SJCRH30 (cell line): ENCODE measurements at places on chromosomes 6 and 20.

- DNase-seq, result no peak
- H3K27me3 ChIP-seq, result no peaks in the 10 kb centered on the region
- no peak overlapping the region for H3K27ac ChIP-seq
- no peaks in the 10 kb centered on the region for H3K4me1 ChIP-seq
- no peak overlapping the region for H3K4me3 ChIP-seq
These were observed 96.6 kb downstream of the SLC16A10 start for GRCh38 chr6:111183702-111184517.

- H3K27ac ChIP-seq, result no peak overlapping the region
- H3K36me3 ChIP-seq, result no peaks in the 10 kb centered on the region
- no peak overlapping the region for H3K4me3 ChIP-seq
- no peaks in the 10 kb centered on the region for H3K27me3 ChIP-seq
- no peak for DNase-seq
- H3K4me1 ChIP-seq, result no peaks in the 10 kb centered on the region
These were observed 74.7 kb downstream of the GRM1 start for GRCh38 chr6:146103416-146104072.

- H3K4me1 ChIP-seq, result peaks cover 20% of the 10 kb centered on the region
- no peak for DNase-seq
- H3K36me3 ChIP-seq, result no peaks in the 10 kb centered on the region
- peaks cover 15% of the 10 kb centered on the region for H3K27me3 ChIP-seq
These were observed 126.5 kb downstream of the CEBPB start for GRCh38 chr20:50317116-50317515.

GRCh38 chr6:43992783-43993644, 134.2 kb downstream of the MRPL14 start:
- DNase-seq, result no peak
- peaks cover 17% of the 10 kb centered on the region for H3K4me1 ChIP-seq
- no peaks in the 10 kb centered on the region for H3K27me3 ChIP-seq
- H3K27ac ChIP-seq, result no peak overlapping the region
- H3K36me3 ChIP-seq, result no peaks in the 10 kb centered on the region

- H3K27ac ChIP-seq, result no peak overlapping the region
- H3K4me3 ChIP-seq, result no peak overlapping the region
- no peaks in the 10 kb centered on the region for H3K4me1 ChIP-seq
- no peak for DNase-seq
These were observed 694.4 kb upstream of the MARCKS start for GRCh38 chr6:113162739-113163138.

DNA sequence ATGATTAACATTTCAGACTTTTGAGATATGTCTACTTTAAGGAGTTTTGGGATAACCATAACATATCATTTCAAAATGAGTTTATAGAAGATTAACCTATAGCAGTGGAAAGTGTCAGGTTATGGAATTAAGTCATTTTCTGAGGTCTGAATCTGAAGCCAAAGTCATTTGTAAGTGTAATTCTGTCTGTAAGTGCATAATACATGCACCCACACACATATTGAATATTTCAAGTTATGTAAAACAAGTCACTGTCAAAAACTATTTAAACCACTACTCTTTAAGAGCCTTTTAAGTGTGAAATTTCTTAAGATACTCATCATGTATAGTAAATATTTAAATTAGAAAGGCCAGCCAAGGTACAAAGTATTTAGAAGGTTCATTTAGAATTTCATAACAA, 115.8 kb upstream of the HMGCLL1 start:
- H3K4me3 ChIP-seq, result no peak overlapping the region
- no peak for DNase-seq
- peaks cover 25% of the 10 kb centered on the region for H3K4me1 ChIP-seq
- no peaks in the 10 kb centered on the region for H3K36me3 ChIP-seq
- H3K27ac ChIP-seq, result peak overlapping the region; percentile 17
- H3K27me3 ChIP-seq, result no peaks in the 10 kb centered on the region

- H3K4me1 ChIP-seq, result no peaks in the 10 kb centered on the region; the same call in 1 of the 2 replicates
- H3K27me3 ChIP-seq, result no peaks in the 10 kb centered on the region
- peak; percentile 40 for DNase-seq
- no peaks in the 10 kb centered on the region for H3K36me3 ChIP-seq
- no peak overlapping the region for H3K4me3 ChIP-seq
- no peak overlapping the region for H3K27ac ChIP-seq
These were observed 27.8 kb upstream of the CENPW start for GRCh38 chr6:126312013-126312665.

DNA sequence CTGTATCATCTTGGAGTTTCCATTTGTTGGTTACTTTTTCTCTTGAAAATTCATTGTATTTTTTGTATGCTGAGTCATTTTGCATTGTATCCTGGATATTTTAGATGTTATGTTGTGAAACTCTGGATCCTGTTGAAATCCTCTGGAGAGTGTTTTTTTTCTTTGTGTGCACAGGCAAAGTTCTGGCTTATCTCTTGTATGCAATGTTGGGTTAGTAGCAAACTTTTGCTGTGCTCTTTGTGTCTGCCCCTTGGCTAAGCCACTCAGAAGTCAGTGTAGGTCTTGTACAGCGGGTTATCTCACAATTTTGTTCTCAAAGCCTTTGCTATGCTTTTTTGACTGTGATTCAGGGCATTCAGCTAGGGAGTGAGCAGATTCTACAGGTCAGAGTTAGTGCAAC, 29.1 kb upstream of the LMBRD1 start:
- no peaks in the 10 kb centered on the region for H3K27me3 ChIP-seq
- no peak overlapping the region for H3K27ac ChIP-seq
- no peak overlapping the region for H3K4me3 ChIP-seq
- no peak for DNase-seq
- no peaks in the 10 kb centered on the region; the same call in 1 of the 2 replicates for H3K4me1 ChIP-seq
